ENCODE measurements at places on chromosomes 12 and 14.

- DNase-seq: no peak
Measured at GRCh38 chr12:110934093-110934852, 13.9 kb upstream of the MYL2 start.

GRCh38 chr14:63673255-63673654 lies 31.6 kb upstream of the WDR89 start:
- DNase-seq: no peak

GRCh38 chr12:95446506-95446900 lies 27.4 kb upstream of the METAP2 start:
- no peak for DNase-seq

DNA sequence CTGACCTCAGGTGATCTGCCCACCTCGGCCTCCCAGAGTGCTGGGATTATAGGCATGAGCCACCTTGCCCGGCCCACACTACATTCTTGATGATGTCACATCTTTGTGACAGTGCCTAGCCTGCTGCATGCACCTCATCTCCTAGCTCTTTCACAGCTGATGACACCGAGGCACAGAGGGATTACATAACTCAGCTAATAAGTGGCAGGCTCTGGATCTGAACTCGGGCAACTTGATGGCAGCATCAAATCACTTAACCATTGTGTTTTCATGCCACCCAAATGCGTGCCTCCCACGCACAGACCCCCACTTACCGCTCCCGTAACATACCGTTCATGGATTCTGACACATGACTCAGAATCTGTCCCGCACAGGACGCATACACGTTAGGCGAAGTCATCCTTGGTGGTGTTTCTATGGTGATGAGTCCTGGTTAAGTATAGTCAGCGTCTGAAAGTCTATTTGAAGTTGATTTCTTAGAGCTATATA lies 7.4 kb downstream of the TMEM120B start:
- DNase-seq: no peak

DNA sequence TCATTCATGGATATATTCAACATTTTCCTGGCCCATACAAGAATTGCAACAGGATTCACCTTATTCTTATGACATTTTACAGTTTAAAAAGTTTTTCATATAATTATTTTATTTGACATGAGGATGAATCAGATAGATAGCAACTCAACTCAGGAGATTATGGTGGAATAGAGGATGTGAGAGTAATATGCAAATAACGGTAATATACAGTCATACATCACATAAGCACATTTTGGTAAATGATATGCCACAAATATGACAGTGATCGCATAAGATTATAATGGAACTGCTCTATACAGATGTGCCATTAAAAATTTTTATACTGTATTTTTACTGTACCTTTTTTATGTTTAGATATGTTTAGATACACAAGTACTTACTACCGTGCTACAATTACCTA lies 24.1 kb upstream of the CRADD start:
- no peak for DNase-seq

GRCh38 chr12:70876952-70877351 lies 43.6 kb downstream of the PTPRR start:
- no peak for DNase-seq

DNA sequence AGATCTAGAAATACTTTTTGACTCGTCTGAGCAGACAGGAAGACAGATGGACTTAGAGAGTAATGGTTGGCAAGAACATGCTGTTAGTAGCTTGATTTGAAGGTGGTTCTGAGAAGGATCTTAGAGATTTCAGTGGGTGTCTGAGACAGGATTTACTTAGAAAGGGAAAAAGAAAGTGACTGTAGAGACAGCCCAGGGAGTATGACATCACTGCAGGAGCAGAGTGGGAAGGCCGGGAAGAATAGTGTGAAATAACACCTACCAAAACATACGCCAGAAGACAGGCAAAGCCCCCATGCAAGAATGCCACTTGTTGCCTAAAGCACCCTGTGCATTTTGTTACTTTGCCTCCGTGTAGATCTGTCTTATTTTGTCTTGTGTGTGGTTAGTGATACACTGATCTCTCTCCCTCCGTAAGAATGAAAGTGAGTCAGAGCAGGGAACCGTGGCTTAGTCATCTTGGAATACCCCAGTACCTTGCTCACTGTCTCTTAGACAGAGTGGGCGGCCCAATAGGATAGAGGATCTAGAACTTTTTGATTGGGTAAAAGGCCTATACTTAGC lies 161.3 kb upstream of the IFNG-AS1 start:
- DNase-seq: no peak

DNA sequence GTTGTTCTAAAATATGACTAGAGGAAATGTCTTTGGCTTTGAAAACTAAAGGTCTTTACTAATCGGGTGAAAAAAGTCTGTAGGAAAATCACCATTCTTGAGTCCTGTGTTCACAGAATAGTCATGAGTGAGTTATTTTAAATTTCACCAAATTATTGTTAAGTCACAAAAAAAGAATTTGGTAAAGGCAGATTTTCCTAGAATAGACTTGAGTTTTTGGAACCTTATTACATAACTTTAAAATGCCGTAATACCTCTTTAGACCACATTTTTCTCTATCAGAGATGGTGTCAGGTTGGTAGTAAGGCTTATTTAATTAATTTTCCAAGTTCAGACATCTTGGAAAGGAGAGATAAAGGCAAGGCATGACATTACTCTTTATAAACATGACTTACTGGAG lies 184.7 kb upstream of the GARIN2 start:
- DNase-seq: no peak

GRCh38 chr12:117662620-117663395 lies 301.4 kb upstream of the NOS1 start:
- DNase-seq: no peak

GRCh38 chr14:91708795-91709194 lies 23.1 kb downstream of the CATSPERB start:
- DNase-seq: no peak

Data from stimulated activated CD8-positive, alpha-beta memory T cell treated with anti-CD3 and anti-CD28 coated beads, Interleukin-15, amount 100 ng/mL, for 1 hour (primary cell).